ELR (cell line): ENCODE measurements at places on chromosomes 1 and 21.

- DNase-seq: peak; percentile 90
Measured at GRCh38 chr1:56578963-56579875, at the start of gene PLPP3. Gene PLPP3 (minus strand): TSS chr1:56579563. CDS start chr1:56579016, 547 bp downstream.

GRCh38 chr1:93531193-93531592 lies 83.3 kb downstream of the FNBP1L start:
- DNase-seq: no peak

- no peak for DNase-seq
Measured at GRCh38 chr1:108852221-108852975, 4.5 kb downstream of the AKNAD1 start.

DNA sequence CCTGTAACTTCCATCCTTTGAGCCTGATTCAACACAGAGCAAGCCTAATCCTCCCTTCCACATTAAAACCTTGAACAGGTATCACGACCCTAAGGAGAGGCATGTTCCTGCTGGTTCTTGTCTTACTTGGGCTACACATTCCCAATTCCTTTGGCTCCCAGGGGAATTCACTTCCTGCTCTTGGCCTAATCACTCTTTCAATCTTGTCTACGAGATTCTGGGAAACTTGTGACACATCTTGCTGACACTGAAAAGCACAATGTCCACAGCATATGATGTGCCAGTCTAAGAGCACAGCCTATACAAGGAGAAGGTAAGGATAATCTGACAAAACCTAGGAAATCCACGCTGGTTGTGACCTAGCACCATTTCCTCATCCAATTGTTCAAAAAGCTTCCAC lies 163.9 kb downstream of the GABPA start:
- peak; percentile 10 for DNase-seq

- no peak for DNase-seq
Measured at GRCh38 chr1:44421446-44421884, 16.4 kb downstream of the RNF220 start.

DNA sequence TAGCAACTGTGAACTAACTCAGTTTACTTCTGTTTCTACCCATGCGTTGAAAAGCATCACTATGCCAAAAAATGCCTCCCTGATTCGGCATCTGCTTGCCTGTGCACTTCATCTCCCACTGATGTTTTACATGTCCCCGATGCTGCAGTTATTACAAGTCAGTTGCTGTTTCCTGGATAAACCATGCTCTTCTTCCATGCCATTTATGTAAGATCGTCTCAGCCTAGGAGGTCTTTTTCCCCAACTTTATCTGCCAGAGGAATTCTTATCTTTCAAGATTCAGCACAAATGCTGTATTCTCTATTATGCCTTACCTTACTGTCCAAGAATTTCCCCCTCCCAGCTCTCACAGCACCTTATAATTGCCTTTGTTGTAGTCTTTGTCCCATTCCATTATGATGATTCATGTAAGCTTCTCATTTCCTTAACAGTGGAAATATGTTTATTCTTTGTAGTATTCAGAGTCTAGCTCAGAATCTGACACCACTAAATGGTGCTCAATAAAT lies 30.0 kb downstream of the PRKACB start:
- peak; percentile 86 for DNase-seq

GRCh38 chr1:100882698-100883097 lies 11.9 kb downstream of the EXTL2 start:
- no peak for DNase-seq

DNA sequence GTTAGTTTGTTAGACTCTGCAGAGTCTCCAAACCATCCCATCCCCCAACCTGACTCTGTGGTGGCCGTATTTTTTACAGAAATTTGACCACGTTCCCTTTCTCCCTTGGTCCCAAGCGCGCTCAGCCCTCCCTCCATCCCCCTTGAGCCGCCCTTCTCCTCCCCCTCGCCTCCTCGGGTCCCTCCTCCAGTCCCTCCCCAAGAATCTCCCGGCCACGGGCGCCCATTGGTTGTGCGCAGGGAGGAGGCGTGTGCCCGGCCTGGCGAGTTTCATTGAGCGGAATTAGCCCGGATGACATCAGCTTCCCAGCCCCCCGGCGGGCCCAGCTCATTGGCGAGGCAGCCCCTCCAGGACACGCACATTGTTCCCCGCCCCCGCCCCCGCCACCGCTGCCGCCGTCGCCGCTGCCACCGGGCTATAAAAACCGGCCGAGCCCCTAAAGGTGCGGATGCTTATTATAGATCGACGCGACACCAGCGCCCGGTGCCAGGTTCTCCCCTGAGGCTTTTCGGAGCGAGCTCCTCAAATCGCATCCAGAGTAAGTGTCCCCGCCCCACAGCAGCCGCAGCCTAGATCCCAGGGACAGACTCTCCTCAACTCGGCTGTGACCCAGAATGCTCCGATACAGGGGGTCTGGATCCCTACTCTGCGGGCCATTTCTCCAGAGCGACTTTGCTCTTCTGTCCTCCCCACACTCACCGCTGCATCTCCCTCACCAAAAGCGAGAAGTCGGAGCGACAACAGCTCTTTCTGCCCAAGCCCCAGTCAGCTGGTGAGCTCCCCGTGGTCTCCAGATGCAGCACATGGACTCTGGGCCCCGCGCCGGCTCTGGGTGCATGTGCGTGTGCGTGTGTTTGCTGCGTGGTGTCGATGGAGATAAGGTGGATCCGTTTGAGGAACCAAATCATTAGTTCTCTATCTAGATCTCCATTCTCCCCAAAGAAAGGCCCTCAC lies at the start of gene OLIG2:
Gene OLIG2 (plus strand): TSS at position 447 of the 954 bp plus-strand sequence. CDS start 928 bp downstream, outside the sequence.
- peak; percentile 32 for DNase-seq

- peak; percentile 36 for DNase-seq
Measured at GRCh38 chr1:9397997-9398526, 105.4 kb downstream of the SPSB1 start.

DNA sequence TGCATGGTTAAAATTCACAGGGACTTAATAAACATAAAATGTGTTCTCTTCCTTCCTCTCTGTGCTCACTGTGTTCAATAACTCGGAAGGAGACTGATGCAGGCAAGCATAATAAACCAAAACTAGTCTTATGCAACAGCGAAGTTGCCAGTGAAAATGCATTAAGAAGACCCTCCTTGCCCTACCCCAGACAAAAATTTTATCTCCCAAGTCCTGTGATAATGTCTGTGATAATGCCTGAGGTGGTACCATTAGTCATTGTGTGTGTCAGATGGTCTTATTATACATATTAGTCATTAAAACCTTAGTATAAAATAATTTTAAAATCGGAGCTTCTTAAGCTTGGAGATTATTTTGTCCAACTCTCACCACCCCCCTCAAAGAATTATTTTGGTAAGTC lies 97.8 kb downstream of the NGF start:
- DNase-seq: peak; percentile 65

GRCh38 chr1:201870397-201870796 lies 18.3 kb upstream of the SHISA4 start:
- DNase-seq: peak; percentile 95

- no peak for DNase-seq
Measured at GRCh38 chr1:113088972-113089371, 16.0 kb downstream of the LRIG2 start.

- DNase-seq: no peak
Measured at GRCh38 chr1:223261914-223262313, 102.1 kb downstream of the SUSD4 start.

GRCh38 chr1:4315202-4315601 lies 339.2 kb upstream of the AJAP1 start:
- no peak for DNase-seq
